CD8-positive, alpha-beta memory T cell (primary cell): ENCODE measurements at places on chromosomes 3 and 15. TPM values are rescaled to one million over a fixed set of nuclear protein-coding genes. Genes with fewer than 3 reads are reported as not detected.

DNA sequence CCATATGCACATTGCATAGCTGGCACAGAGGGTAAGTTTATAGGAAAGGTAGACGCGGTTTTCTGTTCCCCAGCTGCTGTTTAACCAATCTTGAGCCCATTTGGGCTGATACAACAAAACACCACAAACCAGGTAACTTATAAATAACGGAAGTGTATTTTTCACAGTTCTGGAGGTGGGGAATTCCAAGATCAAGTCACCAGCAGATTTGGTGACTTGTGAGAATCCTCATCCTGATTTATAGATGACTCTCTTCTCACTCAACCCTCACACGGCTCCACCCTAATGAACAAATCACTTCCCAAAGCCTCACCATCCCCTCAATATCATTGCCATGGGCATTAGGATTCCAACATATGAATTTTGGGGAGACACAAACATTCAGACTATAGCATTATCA is 694.4 kb upstream of the NR2F2 start:
- DNase-seq: no peak

DNA sequence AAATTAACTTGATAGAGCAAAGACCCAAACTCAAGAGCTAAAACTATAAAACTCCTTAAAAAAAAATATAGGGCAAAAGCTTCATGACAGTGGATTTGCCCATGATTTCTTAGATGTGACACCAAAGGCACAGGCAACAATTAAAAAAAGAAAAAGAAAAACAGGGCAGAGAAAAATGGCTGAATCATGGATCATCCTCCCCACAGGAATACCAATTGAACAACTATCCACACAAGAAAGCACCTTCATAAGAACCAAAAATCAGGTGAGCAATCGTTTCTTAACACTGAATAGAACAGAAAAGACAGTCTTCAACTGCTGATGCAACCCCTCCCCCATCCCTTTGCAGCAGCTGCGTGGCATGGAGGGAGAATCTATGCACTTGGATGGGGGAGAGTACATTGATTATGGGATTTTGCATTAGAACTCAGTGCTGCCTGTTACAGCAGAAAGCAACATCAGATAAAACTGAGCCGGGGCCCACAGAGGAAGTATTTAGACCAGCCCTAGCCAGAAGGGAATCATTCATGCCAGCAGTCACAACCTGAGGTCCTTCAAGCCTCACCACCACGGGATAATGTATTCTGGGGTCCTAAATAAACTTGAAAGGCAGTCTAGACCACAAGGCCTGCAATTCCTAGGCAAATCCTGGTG is 15.7 kb downstream of the C3orf33 start:
- no peak for DNase-seq

GRCh38 chr3:18419232-18419631 is 5.9 kb downstream of the SATB1 start:
- DNase-seq: no peak

DNA sequence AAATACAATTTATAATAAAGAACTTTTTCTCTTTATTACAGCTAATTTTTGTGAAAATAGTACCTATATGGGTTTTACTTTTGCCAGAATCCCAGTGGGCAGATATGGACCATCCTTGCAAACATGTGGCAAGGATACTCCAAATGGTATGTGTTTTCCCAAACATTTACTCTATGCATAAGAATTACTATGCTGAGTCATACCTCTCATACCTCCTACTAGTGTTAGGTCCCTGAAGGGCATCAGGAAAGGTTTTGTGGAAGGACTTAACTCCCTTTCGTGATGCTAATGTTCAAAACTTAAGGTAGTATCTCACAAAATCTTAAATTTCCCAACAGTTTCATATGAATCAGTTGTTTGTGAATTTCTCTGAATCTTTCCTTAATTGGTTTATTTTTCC is 21.3 kb downstream of the ADGRG7 start:
- DNase-seq: no peak

DNA sequence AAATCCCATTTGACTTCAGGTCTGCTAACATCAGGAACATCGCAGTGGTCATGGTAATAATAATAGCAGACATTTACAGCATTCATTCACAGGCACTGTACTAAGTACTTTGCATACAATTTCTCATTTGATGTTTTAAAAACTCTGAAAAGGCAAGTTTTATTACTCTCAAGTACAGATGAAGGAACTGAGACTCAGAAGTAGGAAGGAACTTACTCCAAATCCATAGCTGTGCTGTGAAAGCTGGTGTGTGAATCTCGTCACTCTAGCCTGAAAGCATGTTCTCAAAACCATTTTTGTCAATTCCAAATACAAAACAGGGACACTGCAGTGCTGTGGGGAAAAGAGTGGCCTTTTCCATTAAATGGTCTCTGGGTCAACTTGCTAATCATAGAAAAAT is 179.9 kb downstream of the FAM43A start:
- no peak for DNase-seq

- no peak for DNase-seq
Observed at GRCh38 chr3:166111562-166111961, 274.3 kb upstream of the BCHE start.

- DNase-seq: no peak
Observed at GRCh38 chr3:54905920-54906319, 21.9 kb downstream of the LRTM1 start.

DNA sequence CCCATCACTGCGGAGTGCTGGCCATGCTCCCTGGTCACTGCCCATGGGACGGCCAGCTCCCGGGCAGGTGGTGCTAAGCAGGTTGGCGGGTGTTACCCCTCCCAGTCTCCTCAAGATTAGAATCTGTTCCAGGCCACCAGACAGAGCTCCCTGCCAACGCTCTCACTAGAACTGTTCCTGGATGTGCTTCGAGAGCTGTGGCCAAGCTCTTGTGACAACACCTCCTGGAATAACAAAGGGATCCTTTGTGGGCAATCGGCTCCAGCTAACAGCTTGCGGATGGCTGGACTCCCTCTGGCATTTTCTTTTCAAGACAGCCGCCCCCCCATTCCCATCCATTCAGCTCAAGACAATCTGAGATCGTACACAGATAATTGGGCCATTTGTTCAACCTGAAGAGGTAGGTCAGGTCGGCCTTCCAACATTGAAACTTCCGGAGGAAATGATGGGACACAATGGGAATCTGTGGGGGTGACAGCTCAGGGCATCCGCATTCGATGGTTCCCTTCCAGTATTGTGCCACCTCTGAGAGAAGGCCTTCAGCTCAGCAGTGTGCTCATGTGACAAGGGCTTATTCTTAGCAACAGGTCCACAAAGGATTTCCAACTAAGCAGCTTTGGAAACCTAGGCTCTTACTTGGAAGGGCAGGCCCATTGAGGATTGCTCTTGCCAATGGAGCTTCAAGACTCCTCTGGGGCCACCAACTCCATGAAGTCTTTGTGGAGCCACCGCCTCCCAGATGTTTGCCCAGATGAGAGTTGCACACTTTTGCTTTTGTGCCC is 11.6 kb upstream of the EPHB3 start:
- no peak for DNase-seq

GRCh38 chr3:13318626-13319470 is 101.3 kb downstream of the NUP210 start:
- DNase-seq: no peak

DNA sequence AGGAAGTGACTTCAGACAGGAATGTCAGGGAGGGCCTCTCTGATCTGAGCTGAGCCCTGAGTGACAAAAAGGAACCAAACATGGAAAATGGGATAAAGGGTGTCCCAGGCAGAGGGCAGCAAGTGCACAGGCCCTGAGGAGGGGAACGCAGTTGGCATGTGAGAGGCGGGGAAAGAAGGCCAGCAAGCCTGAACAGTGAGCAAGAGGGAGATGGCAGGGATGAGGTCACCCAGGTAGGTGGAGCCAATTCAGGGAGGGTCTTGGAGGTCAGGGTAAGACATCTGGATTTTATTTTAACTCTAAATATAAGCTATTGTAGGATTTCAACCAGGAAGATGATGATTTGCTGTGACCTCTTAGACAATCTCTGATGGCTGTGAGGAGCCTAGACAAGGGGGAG is 167.7 kb downstream of the LRTM1 start:
- no peak for DNase-seq

GRCh38 chr15:32852771-32853170 is 135.0 kb downstream of the GREM1 start:
- DNase-seq: no peak

GRCh38 chr3:34200576-34200975 is 402.1 kb downstream of the PDCD6IP start:
- no peak for DNase-seq

DNA sequence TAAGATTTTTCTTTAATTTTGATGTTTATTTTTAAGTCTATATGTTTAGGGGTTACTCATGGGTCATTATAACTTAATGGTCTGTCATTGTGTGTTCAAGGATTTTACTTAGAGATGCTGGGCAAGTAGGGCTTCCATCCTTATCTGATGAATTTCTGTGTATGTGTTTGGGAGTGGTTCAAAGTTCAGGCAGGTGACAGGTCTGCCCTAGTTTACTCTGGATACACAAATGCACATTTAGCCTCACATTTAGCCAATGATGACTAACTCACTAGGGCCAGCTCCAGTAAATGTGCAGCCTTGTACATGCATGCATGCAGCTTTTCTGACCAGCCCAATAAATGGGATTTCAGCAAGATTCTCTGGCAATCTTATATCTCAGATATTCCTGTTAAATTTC is 554.1 kb downstream of the SI start:
- no peak for DNase-seq

CPB1 gene
- polyA plus RNA-seq: not detected

GOLGA8S gene
- polyA plus RNA-seq: not detected
